ENCODE measurements at places on chromosomes 5 and 9. TPM values are rescaled to one million over a fixed set of nuclear protein-coding genes. Genes with fewer than 3 reads are reported as not detected.

Gene SPATA31A3
- total RNA-seq = not detected

Gene CCDC152
- 2.3 TPM for total RNA-seq

Gene MGAT4B
- total RNA-seq = 178 TPM

Gene ENDOG
- 10.1 TPM for total RNA-seq

Gene SCGB3A1
- not detected for total RNA-seq

Gene N4BP3
- 2.3 TPM for total RNA-seq

Gene ERMP1
- total RNA-seq = 6.5 TPM

Gene PPP2R2B
- total RNA-seq = not detected

Gene CKMT2
- total RNA-seq = not detected

Gene PRRX2
- total RNA-seq = 8.3 TPM

Gene ARHGEF39
- total RNA-seq = 0.18 TPM

Gene PLAC8L1
- total RNA-seq = not detected

Gene FOXD4L5
- total RNA-seq = not detected

Gene DMAC1
- total RNA-seq = 8.7 TPM

Gene MRPS2
- total RNA-seq = 62.5 TPM

Gene KIF4B
- total RNA-seq = not detected

Gene WHRN
- 1.8 TPM for total RNA-seq

Gene PCAT7
- not detected for total RNA-seq

Gene IL12B
- total RNA-seq = not detected

Gene EQTN
- total RNA-seq = not detected

Gene GRXCR2
- total RNA-seq = not detected

Gene PCDHGB7
- 7.8 TPM for total RNA-seq

Gene SLC6A19
- not detected for total RNA-seq

Gene NUTM2F
- total RNA-seq = not detected

Gene FBLL1
- total RNA-seq = 3.8 TPM

Gene GNG10
- total RNA-seq = 109 TPM

Gene PROB1
- total RNA-seq = 1.5 TPM

Gene MORN5
- not detected for total RNA-seq

Gene BTNL3
- total RNA-seq = not detected

Gene ALAD
- total RNA-seq = 26.6 TPM

Gene NEUROG1
- not detected for total RNA-seq

Gene FUT7
- not detected for total RNA-seq

Gene STK32A
- 0.18 TPM for total RNA-seq

Gene HACD4
- total RNA-seq = 0.36 TPM

Gene NTNG2
- total RNA-seq = 4.7 TPM

Gene RPS23
- 4,046 TPM for total RNA-seq

Gene AK3
- 46.6 TPM for total RNA-seq

Gene SLC1A3
- total RNA-seq = 5.0 TPM

Gene SPARC
- total RNA-seq = 3,236 TPM

Gene SPINK6
- not detected for total RNA-seq

Gene HRCT1
- 1.4 TPM for total RNA-seq

Gene SLU7
- 36.6 TPM for total RNA-seq

Gene KCNIP1
- not detected for total RNA-seq

Gene ZNF879
- 3.2 TPM for total RNA-seq

Gene SHC3
- 7.8 TPM for total RNA-seq

Gene FOXI1
- total RNA-seq = not detected

Gene ORM2
- not detected for total RNA-seq

Gene ARHGEF28
- 6.0 TPM for total RNA-seq

Gene FBP2
- not detected for total RNA-seq

Gene FCN2
- total RNA-seq = not detected

Gene CDKN2A
- total RNA-seq = 8.7 TPM

Gene QRFP
- not detected for total RNA-seq

Gene ASS1
- 321 TPM for total RNA-seq

Gene TCERG1
- total RNA-seq = 20.4 TPM

Gene PCA3
- total RNA-seq = not detected

Gene MRPS27
- 47.5 TPM for total RNA-seq

Gene BNC2
- total RNA-seq = 9.6 TPM

Measured in cardiac atrium fibroblast (primary cell).